Fibroblast of gingiva (primary cell): ENCODE measurements at places on chromosomes 2 and 18.

DNA sequence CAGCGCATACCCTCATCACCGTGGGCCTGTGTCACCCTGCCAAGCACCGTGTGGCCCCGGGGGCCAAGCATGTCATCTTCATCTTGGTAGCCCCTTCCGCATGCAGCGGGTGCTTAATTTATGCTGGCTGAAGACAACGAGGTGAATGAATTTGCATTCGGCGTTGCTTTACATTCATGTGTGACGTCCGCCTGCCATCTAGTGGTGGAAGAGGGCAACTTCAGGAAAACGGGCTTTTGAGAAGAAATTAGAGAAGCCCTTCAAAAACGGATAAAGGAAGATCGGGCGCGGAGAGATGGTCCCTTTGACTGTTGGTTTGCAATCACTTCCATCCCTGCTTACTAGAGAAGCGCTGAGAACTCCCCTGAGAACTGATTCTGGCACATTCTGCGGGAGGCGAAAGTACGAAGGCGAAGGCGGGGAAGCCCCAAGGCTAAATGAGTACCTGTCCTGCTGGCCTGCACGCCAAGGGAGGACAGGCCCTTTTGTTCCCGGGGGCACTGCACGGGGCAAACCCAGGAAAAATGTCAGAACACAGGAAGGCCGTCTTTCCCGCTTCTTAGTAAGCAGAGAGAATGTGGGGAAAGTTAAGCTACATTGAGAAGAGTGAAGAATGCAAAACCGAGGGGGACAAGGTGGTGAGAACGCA lies 145.9 kb downstream of the ZNF516 start:
- peak; percentile 48 for DNase-seq

- DNase-seq: no peak
Measured at GRCh38 chr2:104213758-104214157, 640.2 kb upstream of the POU3F3 start.

GRCh38 chr2:71000780-71001591 lies 6.3 kb upstream of the TEX261 start:
- DNase-seq: peak; percentile 58

DNA sequence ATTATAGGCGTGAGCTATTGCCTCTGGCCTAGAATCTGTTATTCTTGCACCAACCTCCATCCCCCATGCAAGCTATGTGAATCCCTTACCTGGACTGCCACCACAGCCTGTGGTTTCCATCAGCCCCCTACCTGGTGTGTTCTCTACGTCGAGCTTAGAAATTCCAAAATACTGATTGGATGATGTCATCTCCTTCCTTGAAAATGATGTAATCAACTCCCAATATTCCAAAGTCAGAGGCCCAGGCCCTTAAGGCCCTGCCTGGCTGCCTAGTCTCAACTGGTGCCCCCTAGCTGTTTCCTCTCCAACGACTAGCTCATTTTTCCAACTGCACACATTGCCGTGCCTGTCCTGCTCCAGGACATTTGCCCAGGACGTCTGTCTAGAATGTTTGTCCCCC lies 41.3 kb upstream of the GBX2 start:
- no peak for DNase-seq

DNA sequence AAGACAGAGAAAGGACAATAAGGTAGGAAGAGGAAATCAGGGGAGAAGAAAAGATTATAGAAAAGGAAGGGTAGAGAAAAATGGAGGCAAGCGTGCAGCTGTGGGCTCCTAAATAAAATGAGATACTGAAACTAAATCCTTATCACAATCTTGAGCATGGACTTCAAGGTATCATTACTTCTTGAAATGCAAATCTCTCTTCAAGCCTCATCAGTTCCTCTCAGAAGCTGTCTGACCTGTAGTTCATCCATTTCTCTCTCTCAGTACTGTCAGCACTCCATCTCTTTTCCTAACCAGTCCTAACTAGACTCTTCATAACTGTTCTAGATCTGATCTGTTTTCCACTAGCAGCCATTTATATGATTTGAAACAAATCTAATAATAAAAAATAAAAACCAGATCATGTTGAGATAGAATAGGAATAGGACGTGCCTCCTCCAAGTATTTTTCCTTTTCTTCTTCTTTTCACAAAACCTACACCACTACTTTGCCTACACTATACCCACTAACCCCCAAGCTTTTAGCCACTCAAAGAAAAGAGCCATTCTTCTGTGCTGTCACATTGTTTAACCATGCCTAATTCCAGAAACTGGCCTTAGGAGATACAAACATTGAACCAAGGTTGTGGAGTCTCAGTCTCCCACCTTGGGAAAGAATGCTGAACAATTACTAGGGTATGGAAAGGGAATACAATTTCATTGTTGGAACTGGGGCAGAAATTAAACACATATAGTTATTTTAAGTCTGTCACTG lies 21.1 kb downstream of the BABAM2 start:
- no peak for DNase-seq

- DNase-seq: no peak
Measured at GRCh38 chr2:99571954-99572353, 82.1 kb upstream of the REV1 start.

DNA sequence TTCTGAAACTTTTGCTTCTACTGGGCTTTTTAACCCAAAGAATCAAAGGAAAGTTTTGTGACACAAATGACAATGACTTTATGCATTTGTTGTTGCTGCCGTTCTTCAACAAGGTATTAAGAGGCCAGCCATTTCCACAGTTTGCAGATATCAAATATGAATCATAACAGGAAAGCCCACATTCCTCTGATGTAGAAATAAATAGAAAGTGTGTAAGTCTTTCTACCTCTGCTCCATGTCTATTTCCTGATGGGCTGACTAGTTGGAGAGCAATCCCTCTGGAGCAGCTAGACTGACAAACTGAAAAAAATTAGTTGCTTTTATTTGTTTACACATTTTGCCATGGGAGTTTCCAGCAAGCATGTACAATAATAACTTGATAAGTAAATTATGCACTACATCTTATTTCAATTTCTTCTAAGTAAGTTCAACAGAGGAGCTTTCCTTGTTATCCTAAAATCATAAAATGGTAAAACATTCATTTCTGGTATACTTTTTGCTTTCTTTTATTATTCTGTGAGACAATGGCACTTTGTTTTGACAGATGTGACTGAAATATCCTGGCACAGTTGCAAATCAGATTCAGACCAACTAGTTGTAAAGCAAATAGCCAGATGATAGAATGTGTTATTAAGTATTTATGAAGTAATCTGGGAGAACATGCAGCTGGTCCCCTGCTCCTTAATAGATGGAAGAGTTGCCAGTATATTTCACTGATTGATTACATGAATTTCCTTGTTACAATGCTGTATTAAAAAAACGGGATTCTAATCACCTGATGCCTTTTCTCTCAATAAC lies 266.7 kb downstream of the METTL4 start:
- DNase-seq: no peak

DNA sequence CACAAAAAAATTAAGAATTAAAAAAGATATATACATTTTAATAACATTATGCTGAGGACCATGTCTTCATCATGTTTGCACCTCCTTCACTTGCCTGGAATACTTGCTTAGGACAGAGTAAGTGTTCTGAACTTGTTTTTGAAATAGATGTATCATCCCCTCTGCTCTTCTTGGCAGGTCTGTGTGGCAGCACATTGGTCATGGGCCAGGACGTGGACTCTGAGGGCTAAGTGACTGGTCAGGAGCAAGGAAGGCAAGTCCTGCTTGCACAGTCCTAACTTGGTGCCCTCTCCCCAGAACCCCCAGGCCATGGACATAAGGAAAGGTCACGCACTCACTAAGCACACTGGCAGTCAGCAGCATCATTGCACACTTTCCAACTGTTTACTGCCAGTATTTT lies 95.8 kb downstream of the PTPRM start:
- DNase-seq: peak; percentile 1

DNA sequence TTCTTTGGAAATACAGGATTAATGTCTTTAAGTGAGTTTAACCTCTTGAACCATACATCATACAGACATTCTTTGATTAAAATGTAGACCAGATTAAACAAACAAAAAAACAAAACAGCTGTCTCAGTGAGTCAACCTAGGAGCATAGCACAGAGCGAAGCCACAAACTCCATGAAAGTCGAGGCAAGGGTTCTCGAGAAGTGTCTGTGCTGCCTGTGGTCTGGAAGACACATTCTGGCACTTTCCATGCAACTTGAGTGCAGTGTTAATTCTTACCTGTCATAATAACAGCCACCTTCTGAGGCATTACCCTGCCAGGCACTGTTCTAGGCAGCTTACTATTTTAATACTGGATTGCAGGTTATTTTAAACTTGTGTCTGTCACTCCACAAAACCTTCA lies 435.5 kb upstream of the MMADHC start:
- DNase-seq: no peak

DNA sequence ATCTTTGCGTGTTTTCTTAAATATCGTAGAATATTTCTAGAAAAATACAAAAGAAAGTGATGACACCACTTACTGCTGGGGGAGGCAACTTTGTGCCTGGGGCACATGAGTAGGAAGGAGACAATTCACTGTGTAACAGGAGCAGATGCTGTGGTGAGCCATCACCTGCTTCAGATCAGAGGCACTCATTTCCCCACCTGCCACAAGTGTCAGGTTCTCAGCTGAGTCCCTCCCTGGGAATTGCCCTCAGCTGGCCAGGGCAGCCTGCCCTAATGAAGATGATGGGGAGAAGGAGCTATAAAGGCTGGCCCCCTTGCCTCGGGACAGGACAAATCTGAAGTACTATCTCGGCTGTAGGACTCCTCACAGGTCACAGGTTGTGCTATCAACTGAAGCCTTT lies 322.8 kb downstream of the STK39 start:
- DNase-seq: no peak

DNA sequence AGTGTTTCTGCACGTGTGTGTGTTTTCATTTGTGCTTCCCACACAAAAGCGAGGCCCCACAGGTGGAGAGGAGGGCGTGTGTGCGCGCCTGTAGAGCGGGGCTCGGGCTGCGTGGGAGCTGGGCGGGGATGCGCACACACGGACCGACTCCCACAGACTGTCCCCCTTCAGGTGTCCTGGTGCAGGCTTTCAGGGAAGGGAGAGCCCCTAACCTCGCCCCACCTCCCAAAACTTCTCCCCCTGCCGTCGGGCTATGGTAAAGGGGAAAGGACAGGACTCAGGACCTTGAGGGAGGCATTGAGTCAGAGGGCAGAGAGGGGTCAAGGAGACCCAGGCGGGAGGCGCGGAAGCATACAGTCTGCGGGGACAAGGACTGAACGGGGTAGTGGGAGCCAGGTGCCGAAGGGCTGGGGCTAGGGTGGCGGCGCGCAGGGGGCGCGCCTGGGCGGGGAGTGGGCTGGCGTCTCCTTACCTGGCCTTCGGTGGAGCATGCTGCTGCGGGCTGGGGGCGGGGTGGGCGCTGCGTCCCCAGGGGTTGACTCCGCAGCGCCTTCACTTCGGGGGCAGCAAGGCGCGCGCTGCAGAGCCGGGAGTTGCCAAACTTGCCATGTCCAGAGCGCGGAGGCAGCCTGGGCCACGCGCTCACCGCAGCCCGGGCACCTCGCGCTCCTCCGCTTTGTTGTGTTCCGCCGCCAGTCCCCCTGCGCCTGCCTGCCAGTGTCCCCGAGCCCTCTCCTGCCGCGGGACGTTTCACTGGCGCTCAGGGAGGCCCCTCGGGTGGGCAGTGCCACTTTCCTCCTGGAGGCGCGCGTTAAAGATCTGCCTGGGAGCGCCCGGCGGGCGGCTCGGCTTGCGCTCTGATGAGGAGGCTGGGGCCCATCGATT lies 302.0 kb downstream of the NCKAP5 start:
- DNase-seq: peak; percentile 8

DNA sequence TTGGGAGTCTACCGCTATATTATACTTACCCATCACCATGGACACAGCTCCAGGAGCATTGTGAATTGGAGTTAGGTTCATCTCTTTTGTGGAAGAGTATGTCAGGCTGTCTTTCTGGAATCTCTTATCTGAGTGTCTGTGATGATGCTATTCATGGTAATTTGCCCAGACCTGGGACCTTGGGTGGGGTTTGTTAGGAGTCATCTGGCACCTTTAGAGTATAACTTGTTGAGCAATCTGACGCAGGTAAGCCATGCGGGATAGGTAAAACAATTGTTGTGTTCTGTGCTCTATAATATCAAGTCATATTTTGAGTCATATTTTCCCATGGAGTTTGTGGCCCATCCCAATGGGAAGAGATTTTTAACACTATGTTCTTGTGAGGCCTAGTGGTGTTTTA lies 49.7 kb upstream of the MAPRE2 start:
- no peak for DNase-seq

DNA sequence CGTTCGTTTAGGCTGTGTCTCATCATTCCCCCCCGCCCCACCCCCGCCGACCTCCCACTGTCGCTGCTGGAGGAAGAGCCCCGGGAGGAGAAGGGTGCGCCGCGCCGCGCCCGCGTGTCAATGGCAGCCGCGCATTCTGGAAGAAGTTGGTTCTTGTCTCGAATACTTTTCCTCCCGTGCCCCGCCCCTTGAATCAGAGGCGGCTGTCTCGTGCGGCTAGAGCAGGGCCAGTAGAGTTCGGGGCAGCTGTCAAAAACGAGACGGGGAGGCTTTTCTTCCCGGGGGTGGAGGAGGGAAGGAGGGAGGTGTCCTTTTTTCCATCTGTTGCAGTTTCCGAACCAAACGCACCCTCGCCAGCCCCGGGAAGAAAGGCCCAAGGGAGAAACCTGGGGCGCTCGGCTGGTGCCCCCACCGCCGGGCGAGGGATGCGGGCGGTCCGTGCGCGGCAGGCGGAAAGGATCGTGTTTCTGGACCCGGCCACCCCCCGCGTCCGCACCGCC lies 410 bp upstream of the TGIF1 start:
- DNase-seq: no peak

DNA sequence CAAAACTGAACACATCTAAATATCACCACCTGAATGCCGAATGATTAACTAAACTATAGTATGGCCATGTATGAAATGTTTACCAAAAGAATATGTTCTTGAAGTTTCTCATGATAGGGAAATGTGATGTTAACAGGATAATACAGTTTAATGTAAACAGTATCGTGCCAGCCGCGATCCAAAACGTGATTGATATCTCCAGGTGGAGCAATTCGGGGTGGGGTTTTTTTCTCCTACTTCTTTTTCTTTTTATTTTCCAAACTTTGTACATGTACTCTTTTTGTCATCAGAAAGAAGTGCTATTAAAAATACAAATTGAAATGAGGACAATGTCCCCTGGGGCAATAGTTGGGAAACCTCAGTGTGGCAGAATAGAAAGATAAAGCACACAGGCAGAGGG lies 4.0 kb upstream of the BIN1 start:
- DNase-seq: no peak

DNA sequence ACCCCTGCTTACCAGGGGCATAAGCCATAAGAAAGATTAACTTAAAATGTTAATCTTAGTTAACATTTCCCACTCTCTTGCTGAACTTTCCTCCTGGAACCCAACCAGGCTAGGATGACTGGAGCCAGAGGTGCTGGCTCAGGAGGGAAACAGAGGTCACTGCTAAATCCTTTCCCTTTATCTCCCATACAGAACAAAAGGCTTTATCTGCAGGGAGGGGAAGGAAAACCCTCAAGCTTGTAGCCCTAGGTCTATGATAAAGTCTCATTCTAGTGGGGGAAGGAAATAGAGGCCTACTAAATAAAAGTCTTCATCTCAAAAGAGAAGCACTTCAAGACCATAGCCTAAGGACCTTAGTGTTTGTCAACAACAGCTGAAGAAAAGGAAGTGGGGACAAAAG lies 18.6 kb downstream of the HIBCH start:
- no peak for DNase-seq
